Stimulated activated CD8-positive, alpha-beta memory T cell treated with anti-CD3 and anti-CD28 coated beads, Interleukin-7, amount 100 ng/mL, for 4 hours (primary cell): ENCODE measurements at places on chromosomes 2 and 18.

- DNase-seq, result no peak
These were observed 173.7 kb downstream of the TTC32 start for GRCh38 chr2:19728125-19728524.

GRCh38 chr18:32297579-32298170, 107.8 kb downstream of the MEP1B start:
- DNase-seq, result no peak

- no peak for DNase-seq
These were observed 119.1 kb downstream of the AQP4 start for GRCh38 chr18:26746398-26746797.

DNA sequence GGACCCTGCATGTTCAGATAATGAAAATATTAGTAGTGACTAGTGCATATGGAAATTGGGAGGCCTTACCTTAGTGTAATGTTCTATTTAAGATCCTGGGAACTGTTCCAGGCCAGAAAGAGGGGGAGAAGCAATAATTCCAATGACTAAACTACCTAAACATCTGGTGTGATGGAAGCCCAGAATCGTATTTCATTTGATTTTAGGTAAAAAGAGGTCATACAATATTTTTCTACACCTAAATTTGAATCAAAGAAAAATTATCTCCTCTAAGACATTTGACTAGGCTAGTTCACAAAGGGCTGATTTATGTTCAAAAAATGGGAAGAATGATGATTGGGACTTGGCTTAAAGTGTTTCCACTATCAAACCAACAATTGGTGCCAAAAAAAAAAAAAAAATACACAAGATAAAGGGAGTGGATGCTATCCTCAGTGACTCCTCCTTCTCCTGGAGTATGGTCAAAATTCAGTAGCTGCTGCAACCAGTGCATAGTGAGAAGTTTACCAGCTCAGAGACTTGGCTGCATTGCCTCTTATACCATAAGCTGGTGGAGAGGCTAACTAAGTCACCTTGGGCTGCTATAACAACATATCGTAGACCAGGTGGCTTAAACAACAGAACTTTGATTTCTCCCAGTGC, 1038.3 kb upstream of the ACVR2A start:
- no peak for DNase-seq

GRCh38 chr18:46748466-46748865, 8.4 kb downstream of the ST8SIA5 start:
- DNase-seq, result no peak

GRCh38 chr2:178994264-178994663, 55.7 kb downstream of the CCDC141 start:
- DNase-seq, result no peak

DNA sequence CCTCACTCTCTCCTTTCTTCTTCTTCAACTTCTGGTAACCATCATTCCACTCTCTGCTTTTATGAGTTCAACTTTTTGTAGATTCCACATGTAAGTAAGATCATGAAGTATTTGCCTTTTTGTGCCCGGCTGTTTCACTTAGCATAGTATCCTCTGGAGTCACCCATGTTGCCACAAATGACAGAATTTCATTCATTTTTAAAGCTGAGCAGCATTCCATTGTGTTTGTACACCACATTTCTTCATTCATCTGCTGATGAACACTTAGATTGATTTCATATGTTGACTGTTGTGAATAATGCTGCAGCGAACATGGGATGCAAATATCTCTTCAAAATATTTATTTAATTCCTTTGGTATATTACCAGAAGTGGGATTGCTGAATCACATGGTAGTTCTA, 133.6 kb upstream of the ERBB4 start:
- no peak for DNase-seq

- DNase-seq, result no peak
These were observed 109.0 kb upstream of the CBLN2 start for GRCh38 chr18:72652990-72653593.

DNA sequence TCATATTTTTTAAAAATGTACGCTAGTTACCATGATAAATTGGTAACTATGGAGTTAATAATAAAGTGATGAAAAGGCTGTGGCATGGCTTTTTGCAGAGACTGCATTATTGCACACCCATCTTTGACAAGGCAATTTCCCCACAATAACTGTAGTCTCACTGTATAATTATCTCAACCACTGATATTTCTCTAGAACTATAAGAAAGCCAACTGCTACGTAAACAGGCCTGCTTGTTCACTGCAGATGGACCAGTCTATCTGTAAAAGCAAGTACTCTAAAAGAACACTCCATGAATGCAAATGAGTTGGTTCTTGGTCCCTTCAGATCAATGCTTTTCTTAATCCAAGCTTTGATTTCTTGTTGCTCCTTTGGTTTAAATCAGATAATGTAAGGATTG, 218.7 kb downstream of the RBM43 start:
- no peak for DNase-seq

DNA sequence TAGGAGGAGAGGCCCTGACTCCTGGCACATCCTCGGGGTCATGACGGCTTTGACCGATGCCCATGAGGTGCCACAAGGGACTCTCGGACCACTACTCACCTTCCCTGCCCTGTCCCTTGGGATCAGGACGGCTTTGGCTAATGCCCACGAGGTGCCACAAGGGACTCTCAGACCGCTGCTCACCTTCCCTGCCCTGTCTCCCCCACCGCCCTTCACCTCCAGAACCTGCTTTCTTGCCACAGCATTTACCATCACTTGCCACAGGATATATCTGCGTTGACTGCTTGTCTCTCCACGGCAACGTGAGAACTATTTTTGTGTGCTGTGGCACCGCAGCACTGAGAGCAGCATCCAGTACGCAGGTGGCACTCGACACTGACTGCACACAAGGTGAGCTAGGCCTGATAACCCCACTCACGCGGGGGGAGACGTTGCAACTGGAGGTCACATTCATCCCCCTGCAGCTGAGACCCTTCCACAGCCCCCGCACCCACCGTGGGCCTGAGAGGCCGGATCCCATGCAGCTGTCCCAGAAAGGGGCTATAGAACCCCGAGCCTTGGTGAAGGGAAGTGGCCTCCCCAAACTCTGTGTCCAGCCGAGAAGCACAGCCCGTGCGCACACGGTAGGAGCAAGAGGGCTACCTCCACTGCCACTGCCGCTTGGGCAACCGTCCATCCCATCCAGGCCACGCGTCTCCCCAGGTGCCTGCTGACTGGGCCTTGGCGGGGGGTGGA, 47.5 kb downstream of the ANO7 start:
- DNase-seq, result no peak

- DNase-seq, result no peak
These were observed 33.9 kb upstream of the SEMA4C start for GRCh38 chr2:96903815-96904214.

DNA sequence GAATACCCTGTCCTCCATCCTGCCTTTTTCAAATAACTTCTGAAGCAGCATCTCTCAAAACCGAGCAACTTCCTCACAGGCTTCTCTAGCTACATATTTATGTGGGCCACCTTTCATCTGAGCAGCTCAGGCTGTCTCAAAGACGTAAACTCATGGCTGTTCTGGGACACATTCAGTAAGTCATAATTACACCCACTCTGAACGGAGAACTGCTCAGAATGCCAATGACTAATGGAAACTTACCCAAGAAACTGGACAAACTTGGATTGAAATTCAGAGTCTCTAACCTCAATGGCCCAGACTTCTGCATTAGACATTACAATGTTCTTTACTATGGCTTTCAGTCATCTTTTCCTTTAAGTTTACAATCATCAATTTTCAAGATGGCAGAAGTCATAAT, 145.2 kb downstream of the RAD51AP2 start:
- DNase-seq, result no peak

DNA sequence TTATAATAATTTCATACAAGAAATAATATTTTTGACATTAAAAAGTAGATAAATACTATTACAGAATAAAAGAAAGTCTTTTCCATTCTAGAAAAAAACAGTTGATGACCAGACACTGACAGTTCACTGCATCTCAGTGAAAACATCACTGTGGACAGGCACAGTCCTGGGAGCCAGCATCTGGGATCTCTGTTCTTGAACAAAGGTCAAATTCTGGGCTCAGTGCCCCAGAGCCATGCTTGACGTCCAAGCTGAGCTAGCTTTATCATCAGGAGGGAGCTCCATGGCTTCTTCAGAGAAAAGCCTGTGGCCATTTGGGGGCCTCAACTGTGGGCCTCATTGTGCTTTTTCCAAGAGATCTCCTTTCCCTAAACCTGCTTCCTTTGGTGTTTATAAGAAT, 86.1 kb upstream of the SRD5A2 start:
- DNase-seq, result no peak

GRCh38 chr2:105865222-105865913, 120.7 kb downstream of the NCK2 start:
- DNase-seq, result no peak

DNA sequence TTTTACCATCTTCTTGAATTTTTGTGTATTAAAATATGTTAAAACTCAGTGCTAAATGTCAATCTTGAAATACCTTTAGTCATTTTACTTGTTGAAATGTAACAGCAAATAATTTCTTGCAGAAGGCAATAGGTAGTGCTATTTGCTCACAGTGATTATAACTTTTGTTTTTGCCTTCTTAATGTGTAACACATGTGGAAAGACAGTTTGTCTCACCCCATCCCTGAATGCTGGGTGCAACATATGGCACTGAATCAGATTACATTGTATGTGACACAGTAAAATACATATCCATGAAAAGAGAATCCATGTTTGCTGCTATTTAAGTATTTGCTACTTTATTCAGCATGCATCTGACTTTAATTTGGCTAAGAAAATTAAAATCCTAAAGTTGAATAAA, 35.3 kb downstream of the FRZB start:
- no peak for DNase-seq

DNA sequence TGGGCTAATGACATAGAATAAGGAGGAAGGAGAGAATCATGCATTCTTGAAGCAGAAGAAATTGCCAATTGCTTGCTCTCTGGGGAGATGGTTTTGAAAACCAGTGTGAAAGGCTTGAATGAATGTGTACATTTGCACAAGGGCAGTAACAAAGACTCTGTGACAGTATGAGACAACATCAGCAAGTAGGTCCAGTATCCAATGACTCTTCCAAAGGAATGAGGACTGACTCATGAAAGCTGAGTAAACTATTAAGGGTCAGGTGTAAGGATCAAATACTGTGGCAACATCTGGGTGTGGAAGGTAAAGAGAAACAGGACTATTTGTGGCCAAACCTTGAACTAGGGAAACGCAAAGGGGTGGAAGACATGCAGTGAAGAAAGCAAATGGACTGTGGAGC, 886.0 kb upstream of the CHAC2 start:
- DNase-seq, result no peak

DNA sequence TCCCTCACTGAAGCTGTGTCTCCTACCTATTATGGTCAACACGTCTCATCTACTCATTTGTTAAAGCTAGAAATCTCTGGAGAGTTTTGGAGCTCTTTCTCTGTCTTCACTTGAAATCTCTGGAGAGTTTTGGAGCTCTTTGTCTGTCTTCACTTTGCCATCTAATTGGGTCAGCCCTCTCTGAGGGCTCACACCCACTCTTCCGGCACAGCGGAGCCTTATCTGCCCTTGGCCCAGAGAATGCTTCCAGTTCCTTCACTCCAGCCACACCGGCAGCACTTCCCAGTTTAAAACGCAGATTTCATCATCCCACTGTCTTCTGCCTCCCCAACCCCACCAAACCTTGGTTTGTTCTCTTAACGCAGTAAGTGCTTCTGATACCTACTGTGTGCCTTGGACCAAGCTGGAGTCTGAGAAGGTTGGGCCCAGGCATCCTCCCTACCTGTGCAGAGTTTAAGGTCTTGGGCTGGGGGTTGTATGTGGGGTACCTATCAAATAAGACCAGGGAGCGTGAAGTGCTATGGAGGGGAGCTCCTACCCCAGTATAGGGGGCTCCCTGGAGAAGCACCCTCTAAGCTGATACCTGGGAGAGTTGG, 5.0 kb downstream of the HPCAL1 start:
- DNase-seq, result no peak

DNA sequence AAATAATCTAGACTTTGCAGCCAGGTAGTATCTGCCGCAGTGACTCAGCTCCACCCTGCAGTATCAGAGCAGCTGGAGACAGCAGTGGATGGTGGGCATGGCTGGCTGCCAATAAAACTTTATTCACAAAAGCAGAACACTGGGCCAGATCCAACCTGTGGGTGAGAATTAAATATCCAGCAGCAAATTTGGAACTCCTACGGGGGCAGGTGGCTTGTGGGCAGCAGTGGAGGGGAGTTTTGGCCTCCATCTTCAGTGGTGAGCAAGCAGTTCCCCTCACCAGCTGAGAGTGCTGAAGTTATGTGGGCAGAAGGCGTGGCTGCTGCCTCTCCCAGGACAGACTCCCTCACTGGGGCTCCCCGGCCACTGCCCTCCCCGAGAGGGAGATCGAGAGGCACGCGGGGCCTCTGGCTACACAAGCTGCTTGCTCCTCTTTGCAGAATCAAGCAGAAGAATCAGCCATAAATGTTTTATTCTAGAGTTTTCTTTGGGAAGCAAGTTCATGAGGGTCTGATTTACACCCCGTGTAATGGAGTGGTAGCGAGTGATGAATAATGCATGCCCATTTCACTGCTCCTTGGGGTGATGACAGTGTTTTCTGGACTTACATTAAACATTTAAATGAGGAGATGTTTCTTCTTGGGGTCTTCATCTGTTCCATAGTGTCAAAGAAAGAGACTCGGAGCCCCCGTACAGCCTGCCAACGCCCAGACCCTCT, 204.3 kb downstream of the SEPTIN10 start:
- DNase-seq, result no peak

DNA sequence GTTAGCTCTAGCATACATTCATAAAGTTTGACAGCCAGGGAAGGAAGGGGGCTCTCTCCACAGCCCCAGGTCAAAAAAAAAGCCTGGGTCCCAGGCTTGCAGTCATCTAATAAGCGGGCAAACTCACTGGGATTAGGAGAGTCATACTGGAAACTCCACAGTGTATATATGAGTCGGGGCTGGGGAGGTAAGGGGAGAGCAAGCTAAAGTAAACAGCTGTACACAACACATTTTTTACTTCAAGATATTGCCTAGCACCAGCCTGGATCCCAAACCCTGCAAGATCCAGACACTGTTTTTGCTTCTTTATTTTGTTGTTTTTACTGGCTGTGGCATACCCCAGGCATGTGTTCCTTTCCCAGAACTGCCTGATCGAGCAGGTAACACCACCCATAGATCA, 291.3 kb upstream of the TANK start:
- DNase-seq, result no peak

GRCh38 chr2:25176138-25176537, 7.8 kb upstream of the POMC start:
- no peak for DNase-seq

DNA sequence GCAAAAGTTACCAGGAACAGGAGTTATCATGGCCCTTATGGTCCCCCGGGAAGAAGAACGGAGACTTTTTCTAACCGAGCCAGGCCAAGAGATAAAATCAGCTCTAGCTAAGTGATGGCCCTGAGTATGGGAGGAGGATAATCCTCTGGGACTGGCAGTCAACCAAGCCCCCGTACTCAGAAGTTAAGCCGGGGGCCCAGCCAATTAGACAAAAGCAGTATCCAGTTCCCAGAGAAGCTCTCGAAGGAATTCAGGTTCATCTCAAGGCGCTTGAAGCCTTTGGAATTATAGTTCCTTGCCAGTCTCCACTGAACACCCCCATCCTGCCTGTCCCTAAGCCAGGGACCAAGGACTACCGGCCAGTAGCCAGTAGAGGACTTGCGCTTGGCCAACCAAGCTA, 365.3 kb upstream of the TCF4 start:
- DNase-seq, result no peak

- DNase-seq, result no peak
These were observed 685.6 kb upstream of the SALL3 start for GRCh38 chr18:78293940-78294541.
